ENCODE measurements at places on chromosomes 5 and 9.

DNA sequence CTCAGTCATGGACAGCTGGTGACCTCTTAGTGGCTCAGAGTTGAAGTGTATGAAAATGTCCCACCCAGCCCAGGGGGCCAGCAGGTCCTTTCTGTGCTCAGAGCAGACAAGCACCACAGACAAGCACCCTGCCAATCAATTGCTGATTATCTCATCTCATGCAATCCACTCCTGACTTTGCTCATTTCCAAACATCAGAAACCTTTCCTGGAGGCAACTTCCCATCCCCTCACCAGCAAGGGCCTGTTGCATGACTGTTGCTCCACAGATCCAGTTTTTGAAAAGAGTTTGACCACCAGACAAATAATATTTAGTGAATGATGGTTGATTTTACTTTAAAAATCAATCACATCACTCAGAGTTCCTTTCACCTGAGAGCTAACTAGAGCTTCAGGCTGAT is 397.3 kb upstream of the KLF4 start:
- DNase-seq, result no peak

DNA sequence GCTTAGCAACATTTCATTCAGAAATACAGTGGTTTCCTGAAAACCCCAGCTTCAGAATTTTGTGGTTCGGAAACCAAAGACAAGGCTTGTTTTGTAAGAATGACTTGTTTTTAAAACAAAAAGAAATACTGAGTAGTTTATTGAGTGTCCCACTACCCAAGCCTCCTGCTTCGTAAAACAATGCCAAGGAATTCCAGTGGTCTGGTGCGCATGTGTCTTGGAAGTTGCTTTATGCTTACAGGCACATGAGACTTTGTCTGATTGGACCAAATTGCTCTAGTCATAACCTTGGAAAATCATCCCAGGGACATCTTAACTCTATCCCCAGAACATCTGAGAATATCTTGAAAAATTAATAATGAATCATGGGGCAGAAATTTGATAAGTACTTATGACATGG is 77.1 kb upstream of the FST start:
- DNase-seq, result no peak

DNA sequence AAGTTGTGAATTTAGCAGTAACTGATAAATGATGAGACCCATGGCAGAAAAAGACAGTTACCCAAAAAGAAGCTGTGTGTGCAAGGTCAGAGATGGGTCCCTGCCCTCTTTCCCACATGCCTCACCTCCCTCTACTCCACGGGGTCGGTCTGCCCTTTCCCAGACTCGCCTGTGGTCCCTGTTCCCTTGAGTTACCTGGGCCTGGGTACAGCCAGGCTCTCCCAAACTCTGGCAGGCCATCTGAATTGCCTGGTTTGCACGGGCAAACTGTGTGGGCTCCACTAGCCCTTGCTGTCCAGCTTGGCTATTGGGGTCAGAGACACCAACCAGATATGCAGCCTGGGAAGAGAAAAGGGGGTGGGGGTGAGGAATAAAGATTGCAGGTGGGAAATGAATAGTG is 18.4 kb upstream of the TPM2 start:
- no peak for DNase-seq

- no peak for DNase-seq
These were observed 281.6 kb downstream of the MAST4 start for GRCh38 chr5:66877843-66878242.

DNA sequence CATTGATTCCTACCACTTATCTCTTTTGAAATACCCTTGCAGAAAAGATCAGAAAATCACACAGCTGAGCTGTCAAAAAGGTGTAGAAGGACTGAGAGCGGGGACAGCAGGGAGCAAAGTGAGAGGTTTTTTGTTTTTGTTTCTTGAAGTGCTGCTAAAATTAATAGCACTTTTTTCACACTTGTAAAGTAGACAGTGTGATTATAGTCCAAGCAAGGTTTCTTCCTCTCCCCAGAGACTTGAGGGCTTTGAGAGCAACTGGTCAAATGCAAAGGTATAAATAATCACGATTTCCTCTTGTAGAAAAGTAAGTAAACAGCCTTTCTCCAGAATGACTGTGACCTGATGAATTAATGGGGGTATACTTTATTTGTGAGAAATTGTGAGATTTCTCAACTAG is 326.9 kb downstream of the ZNF608 start:
- DNase-seq, result no peak

DNA sequence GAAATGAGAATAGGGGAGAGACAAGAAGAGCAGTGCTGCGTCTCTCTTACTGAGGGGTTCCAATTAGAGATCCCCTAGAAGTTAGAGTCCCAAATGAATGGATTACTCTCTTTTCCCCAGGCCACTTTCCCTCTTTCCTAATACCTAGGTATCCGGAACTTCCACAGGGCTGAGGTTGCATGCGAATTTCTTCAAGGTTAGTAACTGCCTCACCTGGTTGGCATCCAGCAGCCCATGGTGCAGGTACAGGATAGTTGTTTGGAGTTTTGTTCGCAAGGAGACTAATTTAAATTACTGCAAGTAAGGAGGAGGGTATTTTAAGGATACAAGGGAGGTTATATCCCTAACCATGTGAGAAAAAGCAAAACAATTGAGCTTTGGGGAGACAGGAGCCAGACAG is 52.4 kb upstream of the JAK2 start:
- no peak for DNase-seq

All from LNCaP clone FGC (cell line).